ENCODE measurements at places on chromosomes 16 and 17.

DNA sequence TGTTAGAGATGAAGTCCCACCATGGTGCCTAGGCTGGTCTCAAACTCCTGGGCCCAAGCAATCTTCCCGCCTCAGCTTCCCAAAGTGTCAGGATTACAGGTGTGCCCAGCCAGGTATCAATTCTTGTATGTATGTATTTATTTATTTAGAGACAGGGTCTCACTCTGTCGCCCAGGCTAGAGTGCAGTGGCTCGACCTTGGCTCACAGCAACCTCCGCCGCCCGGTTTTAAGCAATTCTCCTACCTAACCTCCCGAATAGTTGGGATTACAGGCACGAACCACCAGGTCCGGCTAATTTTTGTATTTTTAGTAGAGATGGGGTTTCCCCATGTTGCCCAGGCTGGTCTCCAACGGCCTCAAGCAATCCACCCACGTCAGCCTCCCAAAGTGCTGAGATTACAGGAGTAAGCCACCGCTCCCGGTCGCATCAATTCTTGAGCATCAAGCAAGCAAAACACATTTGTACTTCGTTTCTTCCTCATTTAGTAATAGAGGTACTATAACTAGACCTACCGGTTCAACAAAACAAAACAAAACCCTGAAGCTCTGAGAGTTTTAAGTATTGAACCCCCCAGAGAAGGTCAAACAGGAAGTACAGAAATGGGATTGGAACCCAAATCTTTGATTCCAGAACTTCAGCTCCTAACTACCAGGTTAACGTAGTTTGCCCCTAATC is 1.0 kb upstream of the ZNF500 start:
- DNase-seq: no peak

DNA sequence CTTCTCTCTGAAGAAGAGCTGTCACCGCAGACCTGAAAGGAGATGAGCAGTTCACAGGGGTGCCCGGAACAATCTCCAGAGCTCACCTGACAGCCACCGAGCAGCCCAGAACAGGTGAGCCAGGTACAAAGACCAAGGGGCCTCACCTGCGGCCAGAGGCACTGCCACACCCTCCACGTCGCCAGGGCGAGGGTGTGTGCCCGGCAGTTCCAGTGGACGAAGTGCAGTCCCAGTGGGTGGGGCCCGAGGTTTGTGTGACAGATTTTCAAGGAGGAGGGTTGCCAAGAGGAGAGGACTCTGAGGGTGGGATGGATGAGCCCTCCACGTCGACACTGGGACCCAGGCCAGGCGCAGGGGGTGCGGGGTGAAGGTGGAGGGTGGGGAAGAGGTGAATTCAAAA is 61.7 kb downstream of the SMPD3 start:
- no peak for DNase-seq

DNA sequence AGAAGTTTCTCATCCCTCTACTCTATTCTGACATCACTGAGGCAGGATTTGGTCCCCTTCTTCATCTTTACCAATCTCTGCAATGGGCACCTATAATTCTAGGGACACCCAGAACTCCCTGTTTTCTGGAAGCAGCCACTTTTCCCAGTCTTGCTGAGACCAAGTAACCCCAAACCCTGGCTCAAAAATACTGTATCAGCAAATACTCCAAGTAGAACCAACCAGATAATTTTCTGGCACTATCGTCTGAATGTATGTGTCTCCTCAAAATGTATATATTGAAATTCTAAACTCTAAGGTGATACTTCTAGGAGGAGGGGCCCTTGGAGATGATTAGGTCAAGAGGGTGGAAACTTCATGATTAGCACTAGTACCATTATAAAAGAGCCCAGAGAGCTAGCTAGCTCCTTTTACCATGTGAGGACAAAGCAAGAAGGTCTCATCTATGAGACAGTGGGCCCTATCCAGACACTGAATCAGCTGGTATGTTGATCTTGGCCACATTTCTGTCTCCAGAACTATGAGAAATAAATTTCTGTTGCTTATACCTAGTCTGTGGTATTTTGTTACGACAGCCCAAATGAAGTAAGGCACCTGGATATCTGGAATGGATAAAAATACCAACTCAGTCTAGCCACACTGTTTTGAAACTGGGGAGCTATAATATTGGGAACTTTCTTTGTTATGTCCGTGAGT is 464.4 kb downstream of the CDH11 start:
- DNase-seq: peak; percentile 90

GRCh38 chr17:81821603-81822311 is 11.3 kb downstream of the MCRIP1 start:
- peak; percentile 23 for DNase-seq

GRCh38 chr17:59680314-59680713 is 26.9 kb downstream of the PTRH2 start:
- DNase-seq: peak; percentile 78

DNA sequence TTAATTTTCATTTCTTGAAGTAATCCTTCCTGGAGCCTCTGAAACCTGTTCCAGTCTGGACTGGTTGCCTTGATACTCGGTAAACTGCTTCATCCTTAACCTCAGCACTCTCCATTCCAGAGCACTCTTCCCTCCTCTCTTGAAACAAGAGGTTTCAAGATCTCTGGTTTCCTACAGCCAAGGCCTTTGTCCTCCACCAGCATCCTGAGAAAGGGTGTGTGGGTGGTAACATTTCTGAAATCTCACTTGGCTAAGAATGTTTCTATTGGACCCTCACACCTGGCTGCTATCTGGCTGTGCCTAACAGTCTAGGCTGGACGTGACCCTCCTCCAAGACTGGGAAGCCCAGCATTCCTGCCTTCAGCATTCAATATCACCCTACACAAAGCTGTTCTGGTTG is 99.7 kb downstream of the CYTH1 start:
- no peak for DNase-seq

DNA sequence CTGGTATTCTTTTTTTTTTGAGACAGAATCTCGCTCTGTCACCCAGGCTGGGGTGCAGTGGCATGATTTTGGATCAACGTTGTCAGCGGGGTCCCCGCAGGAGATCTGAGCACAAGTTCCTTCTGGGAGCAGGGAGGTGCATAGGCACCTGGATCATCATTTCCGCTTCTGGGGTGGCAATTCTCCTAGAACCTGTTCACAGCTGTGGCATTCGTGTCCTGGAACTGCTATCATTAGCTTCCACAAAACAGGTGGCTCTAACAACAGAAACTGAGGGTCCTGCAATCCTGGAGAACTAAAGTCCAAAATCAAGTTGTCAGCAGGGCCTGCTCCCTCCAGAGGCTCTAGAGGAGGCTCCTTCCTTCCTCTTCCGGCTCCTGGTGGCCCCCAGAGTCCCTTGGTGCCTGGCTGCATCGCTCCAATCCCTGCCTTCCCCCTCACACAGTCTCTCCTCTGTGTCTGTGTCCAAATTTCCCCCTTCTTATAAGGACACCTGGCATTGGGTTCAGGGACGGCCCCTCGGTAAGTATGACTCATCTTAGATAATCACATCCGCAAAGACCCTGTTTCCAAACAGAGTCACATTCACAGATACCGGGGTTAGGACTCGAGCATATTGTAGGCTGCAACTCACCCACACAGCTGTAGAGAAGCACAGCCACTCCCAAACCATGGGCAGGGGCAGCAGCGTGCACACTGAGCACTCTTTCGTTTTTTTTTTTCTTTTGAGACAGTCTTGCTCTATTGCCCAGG is 43.5 kb upstream of the KLHDC4 start:
- DNase-seq: no peak

- no peak for DNase-seq
Observed at GRCh38 chr17:67400193-67400592, 23.1 kb downstream of the PITPNC1 start.

- DNase-seq: no peak
Observed at GRCh38 chr16:9270424-9270823, 179.0 kb downstream of the HAPSTR1 start.

DNA sequence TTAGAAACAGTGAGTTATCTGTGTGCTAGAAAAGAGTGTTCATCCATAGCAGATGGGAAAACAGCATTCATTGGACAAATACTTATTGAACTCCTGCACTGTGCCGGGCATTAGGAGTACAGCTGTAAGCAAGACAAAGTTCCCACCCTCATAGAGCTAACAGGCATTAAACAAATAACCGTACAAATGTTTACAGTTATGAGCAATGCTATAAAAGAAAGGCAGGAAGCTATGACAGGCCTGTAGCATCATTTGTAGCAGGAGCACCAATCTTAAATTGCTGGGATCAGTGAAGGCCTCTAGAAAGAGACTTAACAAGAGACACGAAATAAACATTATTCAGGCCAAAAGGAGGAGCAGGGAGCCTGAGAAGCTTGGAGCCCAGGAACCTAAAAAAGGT is 15.6 kb downstream of the SDR42E1 start:
- DNase-seq: no peak

GRCh38 chr16:53068423-53068833 is 13.6 kb downstream of the CHD9 start:
- DNase-seq: no peak

DNA sequence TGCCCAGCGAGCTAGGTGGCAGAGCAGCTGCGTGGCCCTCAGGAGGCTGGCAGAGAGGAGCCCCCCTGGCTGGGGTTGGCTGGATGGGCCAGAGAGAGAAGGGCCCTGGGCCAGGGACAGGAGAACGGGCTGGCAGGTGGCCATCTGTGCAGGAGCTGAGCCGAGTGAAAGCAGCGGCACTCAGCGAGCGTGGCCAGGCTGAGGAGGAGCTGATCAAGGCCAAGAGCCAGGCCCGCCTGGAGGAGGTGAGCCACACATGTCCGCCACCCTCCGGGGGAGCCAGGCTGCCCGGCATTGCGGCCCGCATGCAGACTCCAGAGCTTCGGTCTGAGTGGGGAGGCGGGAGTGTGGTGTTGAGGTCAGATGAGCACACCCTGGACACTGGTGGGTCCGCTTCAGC is 2.1 kb upstream of the RAC3 start:
- DNase-seq: no peak

DNA sequence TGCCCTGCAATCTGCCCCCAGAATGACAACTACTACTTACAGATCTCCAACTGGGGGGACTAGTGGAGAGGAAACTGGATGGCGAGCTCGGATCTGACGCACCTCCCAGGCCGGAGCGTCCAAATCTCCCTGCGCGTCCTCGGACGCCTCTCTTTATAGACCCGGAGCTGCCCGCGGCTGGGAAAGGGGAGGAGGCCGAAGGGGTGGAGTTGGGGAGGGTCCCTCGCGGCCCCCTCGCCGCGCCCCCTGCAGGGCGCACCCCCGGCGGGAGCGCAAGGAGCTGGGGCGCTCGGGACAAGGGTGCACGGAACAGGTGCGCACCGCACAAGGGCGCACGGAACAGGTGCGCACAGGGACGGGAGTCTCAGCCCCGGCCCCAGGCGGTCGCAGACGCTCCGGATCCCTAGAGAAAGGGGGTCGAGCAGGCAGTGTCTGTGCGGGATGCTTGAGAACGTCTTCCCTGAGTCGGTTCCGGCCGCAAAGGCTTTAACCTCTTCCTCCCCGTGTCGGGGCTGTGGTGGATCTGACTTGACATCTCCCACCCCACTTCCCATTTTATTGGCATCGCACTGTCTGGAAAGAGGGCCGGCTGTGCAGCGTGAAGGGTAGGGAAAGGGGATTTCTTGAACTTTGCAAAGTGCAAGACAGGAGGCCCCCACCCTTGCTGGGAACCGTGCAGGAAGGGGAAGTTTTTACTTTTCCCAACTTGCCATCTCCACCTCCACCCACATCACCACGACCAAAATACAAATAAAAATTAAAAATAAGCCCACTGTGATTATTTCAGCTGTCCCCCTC is at the start of gene MYH11:
Gene MYH11 (minus strand): TSS at position 128 of the 798 bp plus-strand sequence. CDS start 18,776 bp downstream, outside the sequence.
- no peak for DNase-seq
